ENCODE measurements at places on chromosomes 4 and X. TPM values are rescaled to one million over a fixed set of nuclear protein-coding genes. Genes with fewer than 3 reads are reported as not detected.

- DNase-seq = no peak
Measured at GRCh38 chr4:77385124-77385969, 220.3 kb upstream of the CXCL13 start.

GRCh38 chr4:122845760-122846159 lies 19.1 kb downstream of the FGF2 start:
- no peak for DNase-seq

- no peak for DNase-seq
Measured at GRCh38 chrX:115539841-115540240, 21.1 kb upstream of the PLS3 start.

DNA sequence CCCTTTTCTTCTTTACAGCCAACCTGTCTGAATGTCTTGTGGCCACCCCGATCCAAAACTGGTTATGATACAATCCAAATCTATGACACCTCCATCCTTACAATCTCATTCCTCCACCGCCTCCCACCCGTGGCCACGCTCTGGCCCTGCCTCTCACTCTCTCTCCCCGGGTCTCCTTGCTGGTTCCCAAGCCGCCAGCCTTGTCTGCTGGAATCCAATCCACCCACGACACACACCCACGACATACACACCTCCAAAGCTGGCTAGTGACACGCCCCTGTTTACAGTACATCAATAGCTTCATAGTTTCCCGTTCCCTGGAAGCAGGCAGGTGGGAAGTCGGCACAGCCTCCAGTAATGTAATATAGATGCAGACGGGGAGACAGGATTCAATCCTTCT lies 99.0 kb downstream of the WFS1 start:
- DNase-seq = peak; percentile 64

- DNase-seq = no peak
Measured at GRCh38 chrX:141989134-141989533, 85.4 kb downstream of the MAGEC1 start.

GRCh38 chr4:83686166-83686565 lies 150.3 kb downstream of the GPAT3 start:
- DNase-seq = no peak

DNA sequence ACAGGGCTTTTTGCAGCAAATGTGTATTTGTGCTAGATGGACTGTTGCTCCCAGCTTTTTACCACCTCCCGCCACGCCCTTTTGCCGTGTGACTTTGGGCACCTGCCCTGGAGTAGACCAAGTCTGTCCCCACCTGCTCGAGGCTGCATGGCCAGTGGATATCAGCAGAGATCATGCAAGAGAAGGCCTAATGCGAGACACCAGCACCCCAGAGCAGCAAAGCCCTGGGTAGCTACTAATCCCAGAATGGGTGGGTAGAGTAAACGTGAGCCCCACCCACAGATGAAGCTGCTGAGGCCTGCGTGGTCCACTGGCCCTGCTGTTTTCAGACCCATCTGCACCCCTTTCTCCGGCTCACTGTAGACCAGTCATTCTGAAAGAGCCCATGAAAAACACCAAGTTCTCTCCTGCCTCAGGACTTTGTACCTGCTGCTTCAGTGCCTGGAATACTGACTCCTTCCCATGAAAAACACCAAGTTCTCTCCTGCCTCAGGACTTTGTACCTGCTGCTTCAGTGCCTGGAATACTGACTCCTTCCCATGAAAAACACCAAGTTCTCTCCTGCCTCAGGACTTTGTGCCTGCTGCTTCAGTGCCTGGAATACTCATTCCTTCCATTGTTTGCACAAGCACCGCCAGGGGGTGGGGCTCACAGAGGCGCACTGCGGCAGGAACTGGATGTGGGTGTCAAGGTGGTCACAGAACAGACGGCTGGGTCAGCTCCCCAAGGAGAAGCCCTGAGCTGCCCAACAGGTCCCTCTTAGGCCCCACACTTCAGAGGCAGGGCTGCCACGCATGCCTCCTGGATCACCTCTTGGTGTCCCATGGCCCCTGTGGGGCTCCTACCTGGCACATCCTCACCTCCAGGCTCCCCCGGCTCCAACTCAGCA lies 5.1 kb upstream of the TNIP2 start:
- peak; percentile 51 for DNase-seq

- DNase-seq = no peak
Measured at GRCh38 chrX:4197971-4198370, 484.5 kb upstream of the PRKX start.

The TEX13B gene
- total RNA-seq = not detected

DNA sequence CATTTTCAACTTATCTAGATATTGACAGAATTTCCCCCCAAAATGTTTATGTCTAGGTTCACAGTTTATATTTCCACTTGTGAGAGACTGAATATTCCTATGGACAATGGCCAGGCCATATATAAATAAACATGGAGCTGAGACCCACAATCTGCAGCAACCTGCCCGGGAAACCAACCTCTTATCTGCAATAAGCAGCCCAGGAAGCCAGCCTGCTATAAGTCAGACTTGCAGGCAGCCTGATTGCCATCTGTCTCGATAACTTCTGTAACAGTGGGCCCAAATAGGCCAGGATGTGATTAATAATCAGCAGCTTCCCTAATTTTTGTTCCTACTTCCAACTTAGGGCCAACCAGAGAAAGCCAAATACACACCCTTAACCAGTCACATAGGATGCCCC lies 5.2 kb upstream of the NAP1L5 start:
- no peak for DNase-seq

The EDA2R gene
- 4.2 TPM for total RNA-seq

The GPR143 gene
- total RNA-seq = not detected

GRCh38 chr4:127641524-127641923 lies 8.8 kb downstream of the INTU start:
- DNase-seq = no peak

GRCh38 chrX:41718481-41719235 lies 5.3 kb upstream of the GPR82 start:
- no peak for DNase-seq

DNA sequence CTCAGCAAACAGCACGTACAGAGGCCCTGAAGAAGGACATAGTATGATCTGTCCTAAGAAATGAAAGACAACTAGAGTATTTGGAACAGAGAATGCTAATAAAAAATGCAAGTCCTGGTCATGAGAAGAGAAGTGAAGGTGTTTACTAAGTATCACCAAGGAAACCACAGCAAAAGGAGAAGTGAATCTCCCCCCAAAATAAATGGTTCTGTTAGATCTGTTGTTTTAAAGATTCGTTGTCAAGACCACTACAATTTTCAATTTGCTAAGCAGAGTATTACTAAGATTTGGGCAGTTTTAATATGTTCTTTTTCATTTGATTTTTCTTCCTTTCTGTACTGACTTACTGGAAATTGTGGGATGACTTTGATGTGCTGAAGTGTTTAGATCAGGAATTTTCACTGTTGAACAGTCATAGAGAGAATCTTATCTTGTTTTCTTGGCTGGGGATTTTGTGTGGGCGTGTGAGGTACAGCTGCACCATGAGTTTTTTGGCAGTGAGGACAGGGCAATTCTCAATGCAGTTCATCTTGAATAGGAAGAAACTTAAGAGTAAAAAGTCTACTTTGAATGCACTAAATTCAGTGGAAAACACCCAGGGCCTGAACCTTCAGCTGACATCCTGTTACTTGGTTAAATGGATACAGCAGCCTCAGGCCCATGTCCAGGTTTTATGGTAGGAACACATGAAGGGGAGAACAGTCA lies 132.2 kb downstream of the STIM2 start:
- no peak for DNase-seq

The CD99 gene
- 381 TPM for total RNA-seq

Measured in chondrocyte (in vitro differentiated cells).